ENCODE measurements at places on chromosomes 2 and 18.

GRCh38 chr2:230903231-230904150 lies 21.6 kb downstream of the GPR55 start:
- DNase-seq = peak; percentile 25

DNA sequence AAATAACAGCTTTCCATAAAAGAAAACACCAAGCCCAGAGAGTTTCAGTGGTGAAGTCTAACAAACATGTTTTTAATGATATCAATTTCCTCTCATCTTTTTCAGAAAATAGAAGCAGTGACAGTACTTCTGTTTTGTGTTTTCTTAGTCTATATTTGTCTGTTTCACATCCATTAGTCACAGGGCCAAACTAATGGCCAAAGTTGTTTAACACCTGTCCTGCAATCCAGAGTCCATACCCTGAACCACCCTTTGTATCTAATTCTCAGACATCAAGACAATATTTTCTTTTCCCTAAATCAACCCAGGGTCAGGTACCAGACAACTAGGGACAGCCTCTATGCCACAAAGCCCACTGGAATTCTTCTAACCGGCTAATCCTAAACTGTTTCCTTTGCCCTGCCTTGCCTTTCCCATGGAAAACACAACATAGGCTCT lies 25.9 kb downstream of the TMSB10 start:
- no peak for DNase-seq

DNA sequence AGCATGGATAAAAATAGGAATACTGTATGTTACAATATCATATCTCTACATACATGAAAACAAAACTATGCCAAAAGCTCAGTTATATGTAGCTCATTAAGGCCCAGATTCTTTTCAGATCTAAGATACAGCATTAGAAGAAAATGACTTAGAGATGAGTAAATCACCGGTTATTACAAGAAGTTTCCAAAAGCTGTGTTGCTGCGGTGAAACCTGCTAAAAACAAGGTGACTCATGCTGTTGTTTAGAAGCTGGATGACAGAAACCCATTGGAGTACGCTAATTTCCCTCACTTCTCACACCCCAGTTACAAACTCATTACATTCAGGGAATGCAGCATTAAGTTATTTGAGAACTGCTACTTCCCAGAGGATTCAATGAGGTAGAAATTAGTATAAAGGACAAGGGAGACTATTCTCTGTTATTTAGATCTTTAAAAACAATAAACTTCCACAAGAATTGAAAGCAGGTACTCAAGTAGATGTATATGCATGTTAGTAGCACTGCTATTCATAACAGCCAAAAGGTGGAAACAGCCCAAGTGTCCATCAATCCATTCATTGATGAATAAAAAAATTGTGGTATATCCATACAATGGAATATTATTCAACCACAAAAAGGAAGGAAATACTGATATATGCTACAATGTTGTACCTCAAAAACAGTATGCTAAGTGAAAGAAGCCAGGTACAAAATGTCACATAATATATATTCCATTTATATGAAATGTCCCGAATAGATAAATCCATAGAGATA lies 32.6 kb downstream of the RBKS start:
- DNase-seq = no peak

DNA sequence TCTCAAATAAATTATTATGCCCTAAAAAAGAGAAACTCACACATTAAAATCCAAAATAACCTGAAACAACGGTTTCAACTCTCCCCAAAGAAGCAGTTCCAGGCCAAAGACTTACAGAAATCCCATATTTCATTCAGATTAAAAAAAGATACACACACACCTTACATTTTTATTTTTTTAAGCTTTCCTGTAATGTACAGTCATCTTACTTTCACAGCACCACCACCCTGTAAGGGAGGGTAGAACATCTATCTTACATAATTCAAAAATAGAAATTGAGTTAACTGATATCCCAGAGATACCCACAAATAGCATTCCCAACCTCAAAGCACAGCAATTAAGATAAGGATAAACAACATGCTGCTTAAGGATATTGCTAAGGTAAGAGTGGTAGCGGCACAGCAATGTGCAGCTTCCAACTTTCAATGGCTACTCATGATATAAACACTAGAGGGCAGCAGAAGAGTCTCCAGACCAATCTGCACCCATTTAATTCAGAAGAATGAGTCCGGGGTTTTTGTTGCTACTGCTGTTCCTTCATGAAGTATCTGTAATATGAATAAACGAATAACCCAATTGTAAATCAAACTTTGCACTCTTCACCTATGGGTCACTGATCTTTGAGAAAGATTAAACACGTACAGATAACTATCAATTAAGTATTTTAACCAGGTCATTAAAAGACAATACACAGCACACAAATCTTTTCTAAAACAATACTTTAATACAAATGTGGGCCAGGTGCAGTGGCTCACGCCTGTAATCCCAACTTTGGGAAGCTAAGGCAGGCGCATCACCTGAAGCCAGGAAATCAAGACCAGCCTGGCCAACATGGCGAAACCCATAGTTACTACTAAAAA lies 11.3 kb downstream of the GFPT1 start:
- no peak for DNase-seq

DNA sequence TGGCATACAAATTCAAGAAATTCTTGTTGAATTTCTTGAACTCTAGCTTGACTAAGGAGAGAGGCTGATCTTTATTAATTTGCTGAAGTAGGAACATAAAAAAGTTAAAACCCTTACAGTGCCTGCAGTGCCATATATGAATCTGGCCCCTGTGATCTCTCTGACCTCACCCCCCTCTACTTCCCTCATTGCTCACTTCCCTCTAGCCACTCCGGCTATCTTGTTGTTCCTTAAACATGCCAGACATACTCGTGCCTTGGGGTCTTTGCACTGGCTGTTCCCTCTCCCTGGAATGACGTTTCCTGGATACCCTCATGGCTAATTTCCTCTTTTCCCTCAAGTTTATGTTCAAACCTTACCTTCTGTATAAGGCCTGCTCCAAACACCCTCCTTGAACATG lies 246.3 kb upstream of the SIX2 start:
- DNase-seq = no peak
